ENCODE measurements at places on chromosomes 4 and X.

GRCh38 chr4:10333942-10334341, 123.3 kb downstream of the ZNF518B start:
- DNase-seq, result no peak

DNA sequence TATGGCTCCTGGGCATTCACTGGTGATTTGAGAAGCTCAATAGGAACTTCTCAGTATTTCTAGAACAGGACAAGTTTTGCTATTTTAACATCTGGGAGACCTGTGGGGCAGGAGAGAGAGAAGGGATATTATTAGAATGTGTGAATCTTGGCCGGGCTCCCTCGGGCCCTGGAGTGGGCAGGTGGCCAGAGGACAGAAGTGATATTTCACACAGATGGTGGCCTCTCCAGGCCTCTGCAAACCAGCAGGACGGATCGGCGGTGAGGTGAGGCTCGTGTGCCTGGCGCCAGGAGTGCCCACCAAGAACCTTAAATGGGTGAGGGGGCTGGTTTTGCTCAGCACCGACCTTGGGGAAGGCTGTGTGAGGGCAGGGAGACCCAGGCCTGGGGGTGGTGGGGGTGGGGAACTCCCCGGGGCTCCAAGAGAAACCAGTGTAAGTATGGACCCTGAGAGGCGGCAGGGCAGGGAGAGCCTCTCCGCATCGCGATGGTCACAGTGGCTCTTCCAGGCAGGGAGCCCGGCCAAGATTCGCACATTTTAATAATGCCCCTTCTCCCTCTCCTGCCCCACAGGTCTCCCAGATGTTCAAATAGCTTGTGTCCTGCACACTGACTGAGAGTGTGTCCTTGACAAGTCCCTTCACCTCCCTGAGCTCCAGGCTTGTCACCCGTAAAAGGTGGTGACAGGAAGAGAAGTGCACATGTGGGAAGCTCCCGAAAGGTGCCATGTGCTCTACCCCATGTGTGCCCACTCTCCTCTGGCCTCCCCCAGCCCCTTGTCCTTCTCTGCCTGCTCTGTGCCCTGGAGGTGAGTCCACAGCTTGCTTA, 64.9 kb downstream of the SORCS2 start:
- DNase-seq, result no peak

- no peak for DNase-seq
Measured at GRCh38 chrX:148556498-148556897, 56.1 kb downstream of the AFF2 start.

DNA sequence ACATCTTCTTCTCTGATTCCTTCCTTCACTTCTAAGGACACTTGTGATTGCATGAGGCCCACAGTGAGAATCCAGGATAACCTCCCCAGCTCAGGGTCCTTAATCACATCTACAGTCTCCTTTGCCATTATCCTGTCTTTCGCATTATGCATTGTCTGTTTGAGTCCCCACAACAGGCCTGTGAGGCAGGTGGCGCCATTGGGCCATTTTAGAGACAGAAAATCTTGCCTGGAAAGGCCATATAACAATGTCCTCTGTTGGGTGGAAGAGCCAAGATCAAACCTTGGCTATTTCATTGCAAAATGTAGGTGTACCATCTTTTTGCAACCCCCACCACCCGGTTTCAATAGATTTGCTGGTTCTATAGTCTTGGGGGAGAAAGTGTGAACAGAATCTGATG, 11.8 kb upstream of the DCUN1D4 start:
- DNase-seq, result no peak

DNA sequence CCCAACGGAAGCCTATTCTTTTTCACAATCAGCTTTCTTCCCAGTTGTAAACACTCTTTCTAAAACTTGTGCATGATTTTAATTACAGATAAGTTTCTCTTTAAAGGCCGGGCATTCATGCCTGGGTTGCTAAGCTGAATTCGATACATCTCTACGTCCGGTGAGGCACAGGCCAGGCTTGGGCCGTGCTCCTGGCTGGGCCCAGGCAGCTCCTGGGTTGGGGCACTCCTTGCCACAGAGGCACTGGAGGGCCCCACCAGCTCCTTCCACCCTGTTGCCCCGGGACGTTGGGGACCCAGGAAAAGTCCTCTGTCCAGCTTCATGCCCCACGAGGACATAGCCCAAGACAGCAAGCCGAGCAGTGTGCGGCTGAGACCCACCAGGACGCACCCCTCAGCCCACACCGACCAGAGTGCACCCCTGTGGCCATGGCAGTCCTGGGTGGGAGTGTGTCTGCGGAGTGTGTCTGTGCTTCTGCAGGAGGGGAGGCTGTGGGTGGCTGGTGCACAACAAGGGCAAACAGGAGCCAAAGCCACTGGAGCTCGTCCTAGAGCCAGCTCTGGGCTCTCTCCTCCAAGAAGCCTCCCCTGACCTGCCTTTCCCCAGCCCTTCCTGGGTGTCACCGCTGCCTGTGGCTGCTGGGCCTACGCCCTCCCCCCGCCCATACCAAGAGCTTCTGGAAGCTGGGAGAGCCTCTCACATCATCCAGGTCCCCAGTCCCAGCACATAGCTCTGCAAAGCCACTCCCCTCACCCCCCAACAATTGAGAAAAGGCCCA, 128.0 kb upstream of the NKX1-1 start:
- DNase-seq, result no peak

DNA sequence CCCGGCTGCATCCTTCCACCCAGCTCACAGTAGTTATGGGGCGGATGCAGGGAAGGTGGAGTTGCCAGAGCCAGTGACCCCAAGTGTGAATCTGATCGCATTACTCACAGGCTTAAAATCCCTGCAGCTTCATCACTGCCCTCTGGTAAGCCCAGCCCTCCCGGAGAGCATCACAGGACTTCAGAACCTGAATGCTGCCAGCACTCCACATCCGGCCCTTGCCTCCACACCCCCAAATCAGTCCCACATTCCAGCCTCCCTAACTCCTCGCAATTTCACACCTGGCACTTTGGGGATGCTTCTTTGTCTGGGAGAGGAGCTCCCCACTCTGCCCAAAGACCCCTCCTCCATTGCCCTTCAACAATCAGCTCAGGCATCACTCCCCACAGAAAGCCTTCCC, 15.6 kb downstream of the RASL11B start:
- no peak for DNase-seq

DNA sequence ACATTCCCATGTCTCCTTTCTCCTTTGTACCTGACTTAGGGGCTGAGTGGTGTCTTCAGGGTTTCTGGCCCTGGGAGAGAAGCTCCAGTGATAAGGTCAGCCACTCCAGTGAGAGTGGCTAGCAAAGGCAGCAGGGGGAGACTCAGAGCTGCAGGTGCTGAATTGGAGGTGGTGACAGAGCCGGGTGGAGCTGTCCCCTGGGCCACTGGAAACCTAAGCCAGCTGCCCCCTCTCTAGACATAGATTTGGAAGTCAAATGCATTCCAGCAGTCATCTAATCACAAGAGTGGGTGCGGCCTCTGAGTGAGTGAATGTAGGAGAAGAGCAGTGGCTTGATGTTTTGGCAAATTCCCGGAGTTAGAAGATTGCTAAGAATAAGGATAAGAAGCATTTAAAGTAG, 28.5 kb downstream of the TRIM2 start:
- DNase-seq, result no peak

GRCh38 chr4:53505947-53506346, 85.3 kb downstream of the LNX1 start:
- no peak for DNase-seq

GRCh38 chr4:98930311-98930865, 1.5 kb upstream of the EIF4E start:
- no peak for DNase-seq

DNA sequence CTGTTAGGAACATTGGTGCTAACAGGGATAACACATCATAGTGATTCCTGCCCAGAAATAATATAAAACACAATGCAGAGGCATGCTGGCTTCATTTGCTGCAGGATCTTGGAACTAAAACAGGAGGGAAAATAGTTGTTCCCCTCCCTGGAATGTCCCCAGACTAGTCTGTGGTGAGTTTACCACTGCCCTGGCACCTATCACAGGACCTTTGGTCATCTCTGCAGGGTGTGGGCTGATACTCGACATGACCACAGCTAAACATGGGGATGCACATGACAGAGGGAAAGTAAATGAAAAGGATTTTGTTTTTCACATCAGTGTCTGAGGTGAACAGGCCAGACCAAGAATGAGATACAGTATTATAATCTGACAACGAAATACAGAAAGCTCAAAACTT, 160.2 kb upstream of the DKK2 start:
- DNase-seq, result no peak

GRCh38 chr4:19379191-19379708, 872.5 kb upstream of the SLIT2 start:
- DNase-seq, result no peak

- DNase-seq, result no peak
Measured at GRCh38 chrX:125681058-125681457, 361.4 kb downstream of the TEX13C start.

- DNase-seq, result no peak
Measured at GRCh38 chr4:136558940-136559494, 973.3 kb downstream of the PCDH18 start.

GRCh38 chr4:7687006-7687405, 252.3 kb upstream of the PSAPL1 start:
- no peak for DNase-seq

DNA sequence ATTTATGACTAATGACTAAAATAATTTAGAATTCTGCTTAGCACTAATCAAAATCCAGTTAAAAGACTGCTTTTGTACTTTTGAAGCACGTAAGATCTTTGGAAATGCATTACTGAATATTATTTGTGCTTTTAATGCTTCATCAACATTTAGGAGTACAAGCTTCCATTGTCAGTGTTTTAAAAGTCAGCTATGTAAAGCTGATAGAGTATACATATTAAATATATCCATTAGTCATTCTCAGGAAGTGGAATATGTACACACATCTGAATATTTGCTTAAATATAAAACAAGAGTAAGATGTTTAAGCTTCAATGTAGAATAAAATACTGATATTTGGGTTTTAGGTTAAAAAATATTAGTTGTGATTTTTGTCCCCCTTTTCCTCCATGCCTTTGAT, 54.1 kb downstream of the ANK2 start:
- no peak for DNase-seq

DNA sequence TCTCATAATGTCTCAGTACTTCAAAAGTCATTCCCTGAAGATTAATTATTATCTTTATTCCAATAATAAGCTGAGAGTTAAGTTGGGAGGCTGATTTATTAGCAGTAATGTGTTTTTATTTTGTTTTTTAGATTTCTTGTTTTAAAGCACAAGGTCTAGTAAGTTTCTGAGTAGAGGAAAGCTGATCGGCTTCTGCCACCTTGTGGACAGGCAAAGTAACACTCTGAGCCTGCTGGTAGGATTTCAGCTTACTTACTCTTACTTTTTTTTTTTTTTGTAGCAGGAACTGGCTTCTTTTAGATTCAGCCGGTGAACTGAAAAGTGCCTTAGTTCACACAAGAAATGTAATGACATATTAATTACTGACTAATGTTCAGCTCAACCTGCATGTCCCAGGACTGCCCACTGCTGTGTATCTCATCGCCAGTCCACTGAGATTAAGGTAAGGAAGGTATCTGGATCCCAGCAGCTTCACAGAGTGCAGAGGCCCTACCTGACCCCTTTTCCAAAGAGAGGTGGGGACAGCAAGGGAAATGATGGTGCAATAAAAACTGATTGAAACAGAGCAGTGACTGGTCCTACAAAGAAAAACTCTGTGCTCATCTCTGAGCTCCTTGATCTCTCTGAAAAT, 126.5 kb downstream of the ADGRA3 start:
- DNase-seq, result peak; percentile 69

DNA sequence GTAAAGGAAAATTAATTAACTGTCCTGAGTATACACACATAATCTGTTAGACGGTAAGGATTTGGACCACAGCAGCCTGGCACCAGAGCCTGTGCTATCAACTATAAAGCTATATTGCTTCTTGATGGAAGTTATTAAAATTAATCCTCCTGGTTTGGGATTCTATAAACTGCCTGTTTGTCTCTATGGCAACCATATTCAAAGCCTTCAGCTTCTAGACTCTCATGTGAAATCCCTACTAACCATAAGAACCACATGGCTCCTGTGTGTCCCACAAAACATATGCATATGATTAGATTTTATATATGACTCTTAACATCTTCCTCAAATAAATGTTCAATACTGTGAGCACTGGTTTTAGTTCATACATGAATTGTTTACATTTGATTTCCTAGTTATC, 380.8 kb downstream of the ANKRD50 start:
- DNase-seq, result no peak

DNA sequence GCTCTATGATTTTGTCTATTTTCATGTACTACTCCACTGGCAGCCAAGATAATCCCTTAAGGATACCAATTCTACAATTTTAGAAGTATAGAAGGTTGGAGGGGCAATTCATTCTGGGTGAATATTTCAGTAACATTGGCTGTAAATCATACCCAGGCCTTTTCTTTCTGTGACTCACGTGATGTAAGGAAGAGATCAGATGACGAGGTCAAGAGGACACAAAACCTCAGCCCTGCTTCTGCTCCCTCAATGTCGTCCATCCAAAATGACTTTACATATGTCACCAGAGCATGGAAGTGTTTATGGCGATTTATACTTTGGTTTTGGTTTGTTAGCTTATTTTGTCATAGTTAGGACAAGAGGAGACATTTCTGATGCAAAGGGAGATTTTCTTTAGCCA, 70.7 kb upstream of the SLC4A4 start:
- DNase-seq, result no peak

DNA sequence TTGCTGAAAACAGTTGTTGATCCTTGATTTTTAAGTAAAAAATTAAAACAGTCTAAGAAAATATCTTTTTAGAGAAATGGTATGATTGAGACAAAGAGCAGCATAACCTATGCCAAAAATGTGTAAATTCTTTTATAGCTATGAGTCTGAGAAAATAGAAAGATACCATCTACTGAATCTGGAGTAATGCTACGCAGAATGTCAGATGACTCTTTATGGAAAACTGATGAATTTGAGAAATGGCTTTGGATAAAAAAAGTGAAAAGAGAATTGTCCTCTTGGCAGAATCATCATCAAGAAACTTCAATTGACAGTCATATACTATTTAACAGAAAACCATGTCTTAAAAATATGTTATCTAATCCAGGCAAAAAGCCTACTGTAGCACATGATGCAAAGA, 183.1 kb downstream of the FAT4 start:
- no peak for DNase-seq

DNA sequence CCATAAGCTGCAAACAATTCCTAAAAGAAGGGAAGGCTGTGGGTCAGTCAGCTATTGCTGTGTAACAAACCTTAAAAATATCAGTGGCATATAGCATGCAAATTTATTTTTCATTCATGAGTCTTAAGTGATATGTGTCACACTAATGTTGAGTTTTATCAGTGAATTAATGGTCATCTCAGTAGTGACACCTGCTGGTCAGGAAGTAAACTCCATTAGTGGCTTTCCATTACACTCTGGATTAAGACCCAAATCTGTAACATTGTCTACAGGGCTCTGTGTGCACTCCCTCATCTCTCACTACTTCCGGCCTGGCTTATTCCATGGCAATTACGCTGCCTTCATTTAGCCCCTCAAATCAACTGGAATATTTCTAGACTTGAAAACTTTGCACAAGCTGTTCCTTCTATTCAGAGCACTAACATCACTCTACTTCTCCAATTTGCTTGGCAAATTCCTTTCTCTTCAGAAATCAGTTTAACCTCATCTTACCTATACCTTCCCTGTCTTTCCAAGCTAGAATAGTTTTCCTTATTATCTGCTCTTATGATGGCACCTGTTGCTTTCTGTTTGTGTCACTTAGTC, 217.3 kb upstream of the TAPT1 start:
- DNase-seq, result no peak

- no peak for DNase-seq
Measured at GRCh38 chr4:61752617-61753016, 552.5 kb downstream of the ADGRL3 start.
